Activated CD4-positive, alpha-beta T cell treated with anti-CD3 and anti-CD28 coated beads for 4 hours (primary cell): ENCODE measurements at places on chromosomes 16 and 17.

GRCh38 chr17:14902297-14902696 lies 362.8 kb downstream of the PMP22 start:
- no peak for DNase-seq

DNA sequence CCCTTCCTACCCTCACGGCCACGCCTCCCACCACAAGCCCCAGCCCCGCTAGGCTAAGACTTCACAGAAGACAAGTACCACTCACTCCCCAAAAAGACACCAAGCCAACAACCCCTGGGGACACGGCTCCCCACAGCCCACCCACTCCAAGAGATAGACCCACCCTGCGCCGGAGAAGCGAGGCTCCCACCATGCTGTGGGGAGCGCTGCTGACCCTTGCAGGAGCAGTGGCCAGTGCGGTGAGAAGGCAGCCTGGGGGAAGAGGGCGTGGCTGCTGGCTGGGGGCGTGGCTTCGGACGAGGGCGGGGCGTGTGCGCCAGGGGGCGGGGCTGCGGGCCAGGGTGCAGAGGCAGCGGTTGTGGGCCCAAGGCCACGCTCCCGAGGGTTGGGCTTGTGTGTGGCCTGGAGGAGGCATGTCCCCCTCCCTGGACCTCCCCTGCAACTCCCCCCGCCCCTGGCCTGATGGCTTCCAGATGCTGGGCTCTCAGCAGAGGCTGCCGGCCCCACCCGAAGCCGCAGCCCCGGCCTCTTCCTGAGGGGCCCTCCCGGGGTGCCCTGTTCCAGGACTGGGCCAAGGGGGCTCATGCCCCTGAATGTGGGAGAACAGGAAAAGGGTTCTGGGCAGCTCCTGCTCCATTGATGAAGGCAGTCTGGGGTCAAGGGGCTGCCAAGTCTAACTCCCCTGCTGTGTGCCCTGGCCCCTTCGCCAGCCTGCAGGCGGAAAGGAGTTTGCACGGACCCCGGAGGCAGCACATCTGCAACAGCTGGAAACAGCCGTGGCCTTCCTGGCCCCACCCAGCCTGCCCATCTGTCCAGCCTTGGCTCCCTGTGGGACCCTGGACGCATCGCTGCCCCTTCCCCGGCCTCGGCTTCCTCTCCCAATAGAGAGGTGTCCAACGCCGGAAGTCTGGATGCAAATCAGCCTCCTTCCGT lies 9.1 kb downstream of the TFAP4 start:
- no peak for DNase-seq

DNA sequence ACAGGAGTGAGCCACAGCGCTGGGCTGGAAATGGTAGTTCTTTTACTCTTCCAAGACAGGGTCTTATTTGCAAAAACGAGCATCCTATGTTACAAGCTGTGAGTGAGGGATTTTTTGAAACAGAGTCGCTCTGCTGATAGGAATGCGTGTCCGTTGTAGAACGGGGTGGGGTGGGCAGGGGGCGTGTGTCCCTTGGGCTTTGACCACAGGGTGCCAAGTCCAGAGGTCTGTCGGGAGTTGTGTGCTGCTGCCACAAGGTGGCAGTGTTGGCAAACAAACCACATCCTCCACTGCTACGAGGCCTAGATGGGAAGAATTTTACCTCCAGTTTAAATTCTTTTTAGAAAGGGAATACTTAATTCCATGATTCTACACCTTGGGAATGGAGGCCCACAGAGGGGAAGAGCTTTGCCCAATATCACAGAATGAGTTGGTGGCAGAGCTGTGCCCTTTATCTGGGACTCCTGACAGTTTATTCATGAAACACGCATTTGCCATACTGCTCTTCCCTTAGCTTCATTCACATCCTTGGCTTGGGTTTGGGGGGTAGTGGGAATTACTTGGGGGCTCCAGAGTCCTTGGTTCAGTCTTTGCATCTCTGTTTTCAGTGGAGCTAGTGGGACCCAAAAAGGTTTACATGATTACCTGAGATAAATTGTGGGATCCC lies 30.6 kb upstream of the ETV4 start:
- DNase-seq = peak; percentile 55

- DNase-seq = no peak
Measured at GRCh38 chr17:6041246-6041645, 28.9 kb upstream of the WSCD1 start.

DNA sequence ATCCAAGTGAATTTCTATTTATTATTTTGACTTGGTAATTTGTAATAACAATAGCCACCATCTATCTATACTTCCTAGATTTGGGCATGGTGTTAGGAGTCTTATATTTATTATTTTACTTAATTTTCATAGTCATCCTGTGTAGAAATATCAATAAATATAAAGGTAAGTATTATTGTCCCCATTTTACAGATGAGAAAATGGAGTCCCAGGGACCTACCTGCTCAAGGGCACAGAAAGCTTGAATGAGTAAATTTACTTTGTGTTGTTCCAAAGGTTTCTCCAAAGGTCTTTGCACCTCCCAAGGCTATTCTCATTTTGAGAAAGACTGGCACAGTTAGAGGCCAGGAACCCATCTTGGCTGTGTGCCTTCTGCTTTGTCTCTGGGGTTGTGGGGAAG lies 738.3 kb downstream of the WWOX start:
- no peak for DNase-seq

GRCh38 chr17:5002121-5002788 lies 4.5 kb downstream of the KIF1C start:
- no peak for DNase-seq

- no peak for DNase-seq
Measured at GRCh38 chr17:7969433-7969832, 33.0 kb upstream of the GUCY2D start.

GRCh38 chr17:33750943-33751701 lies 458.0 kb upstream of the ASIC2 start:
- DNase-seq = peak; percentile 63

GRCh38 chr16:54268340-54268739 lies 18.2 kb downstream of the IRX3 start:
- DNase-seq = no peak

DNA sequence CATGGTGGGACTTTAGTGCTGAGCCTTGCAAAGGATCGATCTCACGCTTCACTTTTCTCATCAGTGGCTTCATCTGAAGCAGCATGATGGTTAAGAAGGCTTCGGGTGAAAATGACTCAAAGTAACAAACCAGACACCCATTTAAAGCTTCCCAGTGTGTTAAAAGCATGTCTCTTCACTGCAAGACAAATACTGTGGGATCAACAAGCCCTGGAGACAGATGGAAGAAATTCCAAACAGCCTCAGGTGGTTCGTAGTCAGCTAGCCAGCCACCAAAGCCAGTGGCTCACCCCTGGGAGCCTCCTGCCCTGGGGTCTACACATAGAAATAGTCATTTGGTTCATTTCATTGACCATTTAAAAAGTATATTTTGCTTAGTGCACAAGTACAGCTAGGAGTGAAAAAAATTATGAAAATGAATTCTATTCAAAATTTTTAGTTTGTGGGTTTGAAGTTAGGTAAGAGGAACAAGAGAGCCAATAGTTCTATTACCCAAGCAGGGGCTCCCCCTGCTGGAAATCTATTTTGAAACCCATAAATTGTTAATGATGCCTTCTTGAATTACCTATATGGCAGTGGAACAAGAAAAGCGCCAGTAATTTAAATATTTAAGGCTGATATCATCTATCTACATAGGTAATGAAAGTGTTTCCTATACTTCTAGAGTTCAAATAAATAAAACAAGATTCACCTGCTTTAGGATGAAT lies 51.6 kb downstream of the PMP22 start:
- DNase-seq = no peak

DNA sequence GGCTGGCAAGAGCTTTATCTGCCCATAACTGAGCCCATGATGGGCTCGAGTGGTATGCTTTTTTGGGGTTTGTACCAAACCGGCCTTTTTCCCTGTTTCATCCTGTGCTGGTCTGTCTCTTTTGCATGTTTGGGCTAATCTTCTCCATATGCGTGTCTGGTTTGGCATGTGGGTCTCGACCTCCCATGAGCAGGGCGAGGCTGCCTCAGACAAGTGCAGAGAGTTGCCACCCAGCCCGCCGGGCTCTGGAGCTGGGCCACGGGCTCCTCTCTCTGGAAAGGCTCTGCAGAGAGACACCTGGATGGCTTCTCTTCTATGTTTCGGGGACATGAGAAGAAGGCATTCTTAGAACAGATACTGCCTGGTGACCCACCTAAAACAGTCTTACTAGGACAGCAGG lies 67.8 kb upstream of the TBX2 start:
- no peak for DNase-seq

- DNase-seq = no peak
Measured at GRCh38 chr16:58054289-58054688, 28.7 kb downstream of the MMP15 start.
